ENCODE measurements at places on chromosomes 6 and 20. TPM values are rescaled to one million over a fixed set of nuclear protein-coding genes. Genes with fewer than 3 reads are reported as not detected.

DNA sequence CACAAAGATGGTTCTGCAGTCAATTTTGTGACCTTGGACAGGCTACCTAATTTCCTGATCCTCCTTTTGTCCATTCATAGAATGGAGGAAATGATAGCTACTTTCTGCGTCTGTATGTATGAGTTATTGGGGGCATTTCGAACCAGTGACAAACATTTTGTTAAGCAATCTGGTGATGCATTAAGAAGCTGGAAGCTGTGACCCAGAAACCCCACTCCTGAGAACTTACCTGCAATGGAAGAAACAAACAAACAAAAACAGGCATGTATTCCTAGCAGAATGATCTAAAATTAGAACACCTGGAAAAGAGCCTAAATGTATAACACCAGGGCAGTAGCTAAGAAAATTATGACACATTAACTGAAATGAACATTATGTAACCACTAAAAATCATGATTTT is 33.4 kb upstream of the PRND start:
- ATAC-seq = no peak

GRCh38 chr6:30175765-30176164 is 12.4 kb downstream of the TRIM15 start:
- no peak for ATAC-seq

DNA sequence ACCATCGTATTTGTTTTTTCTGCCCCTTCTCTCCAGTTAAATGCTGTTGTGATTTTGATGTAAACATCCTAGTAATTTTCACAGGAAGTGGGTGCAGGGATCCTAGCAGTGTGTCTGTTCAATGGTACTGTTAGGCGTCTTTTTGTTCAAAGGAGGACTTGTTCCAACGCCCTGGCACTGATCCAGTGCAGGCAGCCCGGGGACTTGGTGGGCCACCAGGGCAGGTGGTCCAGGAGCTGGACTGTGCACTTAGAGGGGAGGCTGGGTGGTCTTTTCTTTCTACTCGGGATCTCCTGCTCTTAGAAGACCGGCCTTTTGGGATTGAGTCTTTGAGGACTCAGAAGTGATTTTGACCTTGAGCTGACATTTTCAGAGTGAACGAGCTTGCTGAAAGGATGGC is 41.1 kb upstream of the NKX2-2 start:
- ATAC-seq = no peak

DNA sequence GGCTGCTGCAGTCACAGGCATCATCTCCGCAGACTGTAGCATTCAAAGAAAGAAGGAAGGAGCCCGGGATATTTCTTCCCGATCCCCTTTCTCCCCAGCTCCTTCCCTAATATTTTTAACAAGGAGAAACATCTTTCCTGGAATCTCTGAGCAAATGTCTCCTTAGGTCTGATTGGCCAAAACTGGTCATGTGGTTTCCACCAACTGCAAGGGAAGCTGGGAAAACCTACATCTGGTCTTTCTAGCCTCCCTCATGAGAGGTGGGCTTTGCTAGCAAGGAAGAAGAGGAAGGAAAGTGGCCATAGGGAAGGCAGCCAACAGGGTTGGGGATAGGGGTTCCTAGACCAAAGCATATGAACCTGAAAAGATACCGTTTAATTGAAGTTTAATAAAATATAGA is 35.1 kb downstream of the PDRG1 start:
- no peak for ATAC-seq

- no peak for ATAC-seq
These were observed 3.0 kb upstream of the ZNF335 start for GRCh38 chr20:45974896-45975565.

- ATAC-seq = peak; percentile 78
These were observed 102.1 kb downstream of the PRDM1 start for GRCh38 chr6:106188104-106188794.

GRCh38 chr20:62703853-62704228 is 4.8 kb upstream of the NTSR1 start:
- ATAC-seq = no peak

DNA sequence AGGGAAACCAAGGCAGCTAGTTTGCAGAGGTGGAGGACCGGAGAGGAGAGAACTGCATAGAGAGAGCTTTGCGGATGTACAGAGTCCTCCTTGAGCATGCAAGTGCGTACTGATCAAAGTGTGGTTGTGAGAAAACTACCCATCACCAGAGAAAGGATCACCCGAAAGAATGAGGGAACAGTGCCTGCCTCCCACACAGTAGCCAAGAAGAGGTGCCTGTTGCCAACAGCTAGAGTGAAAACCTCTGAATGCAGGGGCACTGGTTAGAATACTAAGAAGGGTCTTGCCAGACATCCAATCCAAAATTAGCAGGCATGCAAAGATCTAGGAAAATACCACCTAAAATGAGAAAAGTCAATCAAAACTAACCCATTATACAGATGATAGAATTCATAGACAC is 166.6 kb upstream of the AKAP12 start:
- no peak for ATAC-seq

DNA sequence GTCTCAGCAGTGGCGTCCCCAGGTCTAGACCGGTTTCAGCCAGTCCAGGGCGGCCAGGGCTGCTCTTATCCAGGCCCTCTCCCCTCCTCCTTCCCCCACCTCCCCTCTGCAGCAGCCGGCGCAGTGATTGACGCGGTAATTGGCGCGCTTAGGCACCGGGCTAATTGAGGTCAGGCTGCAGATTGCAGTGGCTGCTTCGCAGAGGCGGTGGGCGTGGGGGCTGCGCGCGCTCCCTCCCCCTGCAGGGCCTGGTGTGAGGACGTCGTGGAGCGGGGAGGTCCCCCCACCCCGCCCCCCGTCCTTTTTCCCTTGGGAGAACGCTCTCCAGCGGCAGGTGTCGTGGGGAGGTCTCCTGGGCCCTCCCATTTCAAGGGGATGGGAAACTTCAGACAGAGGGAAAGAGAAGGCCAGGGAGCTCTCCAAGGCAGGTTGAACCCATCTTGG is 70.4 kb upstream of the BLCAP start:
- no peak for ATAC-seq

DNA sequence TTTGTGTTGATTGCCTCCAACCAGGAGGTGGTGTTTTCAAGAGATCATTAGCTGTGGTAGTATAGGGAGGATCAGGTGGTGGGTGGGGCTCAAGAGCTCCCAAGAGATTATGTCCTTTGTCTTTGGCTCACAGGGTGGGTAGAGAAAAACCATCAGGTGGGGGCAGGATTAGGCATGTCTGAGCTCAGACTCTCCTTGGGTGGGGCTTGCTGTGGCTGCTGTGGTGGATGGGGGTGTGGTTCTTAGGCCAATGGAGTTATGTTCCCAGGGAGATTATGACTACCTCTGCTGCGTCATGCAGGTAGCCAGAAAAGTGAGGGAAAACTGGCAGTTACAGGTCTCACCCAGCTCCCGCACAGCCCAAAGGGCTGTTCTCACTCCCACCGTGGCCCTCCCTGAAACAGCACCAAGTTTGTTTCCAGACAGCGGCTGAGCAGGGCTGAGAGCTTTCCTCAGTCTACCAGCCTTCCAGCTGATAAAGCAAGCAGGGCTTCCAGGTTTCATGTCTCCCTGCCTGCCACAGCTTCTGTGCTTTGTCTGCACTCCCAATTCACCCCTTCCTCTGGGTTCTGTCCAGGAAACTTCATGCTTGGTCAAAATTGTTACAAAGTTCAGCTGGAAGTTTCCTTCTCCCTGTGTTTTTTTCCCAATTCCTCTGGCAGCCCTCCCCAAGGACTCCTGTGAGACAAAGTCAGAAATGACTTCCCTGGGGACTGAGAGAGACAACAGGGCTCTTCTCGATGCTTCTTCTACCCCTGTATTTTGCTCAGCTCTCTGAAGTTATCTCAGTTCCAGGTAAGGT is 481.1 kb upstream of the MAN1A1 start:
- ATAC-seq = peak; percentile 24

- no peak for ATAC-seq
These were observed 72.1 kb upstream of the EPB41L1 start for GRCh38 chr20:36082315-36082915.

DNA sequence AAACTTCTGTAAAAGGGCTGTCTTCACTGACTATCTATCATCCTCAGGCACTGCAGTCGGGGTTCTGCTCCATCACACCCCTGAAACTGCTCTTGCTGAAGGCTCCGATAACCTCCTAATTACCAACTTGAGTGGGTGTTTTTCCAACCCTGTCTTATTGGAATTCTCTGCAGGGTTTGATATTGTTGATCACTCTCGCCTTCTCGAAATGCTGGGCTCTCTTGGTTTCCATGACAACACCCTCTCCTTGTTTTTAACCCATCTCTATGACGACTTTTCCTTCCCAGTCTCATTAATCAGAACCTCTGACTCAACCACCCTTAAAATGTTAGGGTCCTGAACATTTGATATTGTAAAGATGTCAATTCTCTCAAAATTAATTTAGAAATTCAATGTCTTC is 39.4 kb upstream of the NNAT start:
- no peak for ATAC-seq

ARHGAP40 gene
- total RNA-seq = not detected

PRR18 gene
- not detected for total RNA-seq

CLDN20 gene
- 3.7 TPM for total RNA-seq

DCDC2 gene
- total RNA-seq = 3.6 TPM

ALDH8A1 gene
- 1.4 TPM for total RNA-seq

ME1 gene
- 17.7 TPM for total RNA-seq

BEND3 gene
- 4.2 TPM for total RNA-seq

DDR1 gene
- 135 TPM for total RNA-seq

Measured in motor neuron (in vitro differentiated cells).